Osteocyte (in vitro differentiated cells): ENCODE measurements at places on chromosomes 6 and 20. TPM values are rescaled to one million over a fixed set of nuclear protein-coding genes. Genes with fewer than 3 reads are reported as not detected.

DNA sequence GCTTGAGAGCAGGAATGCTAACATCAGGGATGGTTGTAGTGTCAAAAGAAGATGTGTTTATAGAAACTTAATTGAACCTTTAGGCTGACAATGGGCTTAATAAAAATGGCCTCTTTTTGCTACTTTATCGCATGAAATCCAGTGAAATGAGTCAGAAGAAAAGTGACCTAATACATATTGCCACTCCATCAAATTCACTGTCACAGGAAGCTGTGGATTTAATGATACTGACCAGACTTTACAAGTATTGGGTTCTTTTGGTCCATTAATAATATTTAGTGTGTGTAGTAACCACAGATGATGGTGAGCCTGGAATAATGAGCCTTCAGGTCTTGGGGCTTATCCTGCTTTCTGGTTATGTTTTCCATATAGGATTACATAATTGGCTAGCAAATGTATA is 231.8 kb upstream of the GMDS start:
- DNase-seq = no peak

Gene ZNF334
- 3.7 and 4.7 TPM in 2 replicates for total RNA-seq

DNA sequence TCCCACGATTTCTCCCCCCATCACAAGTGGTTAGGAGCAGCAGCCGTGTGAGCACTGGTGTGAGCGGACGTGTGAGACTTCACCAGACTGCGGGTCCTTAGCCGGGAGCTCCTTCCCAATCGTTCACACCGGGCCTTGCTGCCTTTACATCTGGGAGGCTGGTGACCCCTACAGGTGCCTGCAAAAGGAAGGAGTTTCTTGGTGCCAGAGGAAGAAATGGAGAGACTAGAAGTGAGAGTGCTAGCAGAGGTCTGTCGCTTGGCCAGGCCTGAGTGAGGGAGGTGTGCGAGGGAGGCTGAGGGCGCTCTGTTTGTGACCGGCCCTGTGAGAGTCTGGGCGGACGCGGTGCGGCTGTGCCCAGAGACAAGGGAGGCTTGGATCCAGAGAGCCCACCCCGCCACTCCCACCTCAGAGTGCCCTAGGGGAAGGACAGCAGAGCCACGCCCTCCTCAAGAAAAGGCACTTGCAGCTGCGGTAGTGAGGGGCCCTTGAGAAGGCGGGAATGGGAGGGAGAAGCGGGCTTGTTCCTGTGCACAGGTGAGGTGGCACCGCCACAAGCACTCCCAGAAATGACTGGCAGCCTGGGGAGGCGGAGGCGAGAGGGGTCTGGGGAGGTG is 10.0 kb upstream of the ARMC2 start:
- DNase-seq = no peak

DNA sequence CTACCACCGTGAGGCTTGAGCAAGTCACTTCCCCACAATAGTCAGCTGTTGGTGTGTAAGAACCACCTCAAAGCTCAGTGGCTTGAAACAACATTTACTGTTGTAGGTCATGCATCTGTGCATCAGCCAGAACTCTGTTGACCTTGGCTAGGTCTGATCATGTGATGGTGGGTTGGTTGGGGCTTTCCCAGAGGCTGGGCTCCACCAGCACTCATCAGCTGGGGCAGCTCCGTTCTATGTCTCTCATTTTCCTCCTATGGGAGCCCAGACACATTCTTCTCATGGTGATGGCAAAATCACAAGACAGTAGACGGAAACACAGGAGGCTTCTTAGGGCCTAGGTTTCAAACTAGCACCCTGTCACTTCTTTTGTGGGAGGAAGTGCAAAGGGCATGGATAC is 42.8 kb upstream of the PSMF1 start:
- no peak for DNase-seq

Gene YIPF3
- 148 and 151 TPM in 2 replicates for total RNA-seq

Gene ABHD16B
- total RNA-seq = not detected in 2 replicates

DNA sequence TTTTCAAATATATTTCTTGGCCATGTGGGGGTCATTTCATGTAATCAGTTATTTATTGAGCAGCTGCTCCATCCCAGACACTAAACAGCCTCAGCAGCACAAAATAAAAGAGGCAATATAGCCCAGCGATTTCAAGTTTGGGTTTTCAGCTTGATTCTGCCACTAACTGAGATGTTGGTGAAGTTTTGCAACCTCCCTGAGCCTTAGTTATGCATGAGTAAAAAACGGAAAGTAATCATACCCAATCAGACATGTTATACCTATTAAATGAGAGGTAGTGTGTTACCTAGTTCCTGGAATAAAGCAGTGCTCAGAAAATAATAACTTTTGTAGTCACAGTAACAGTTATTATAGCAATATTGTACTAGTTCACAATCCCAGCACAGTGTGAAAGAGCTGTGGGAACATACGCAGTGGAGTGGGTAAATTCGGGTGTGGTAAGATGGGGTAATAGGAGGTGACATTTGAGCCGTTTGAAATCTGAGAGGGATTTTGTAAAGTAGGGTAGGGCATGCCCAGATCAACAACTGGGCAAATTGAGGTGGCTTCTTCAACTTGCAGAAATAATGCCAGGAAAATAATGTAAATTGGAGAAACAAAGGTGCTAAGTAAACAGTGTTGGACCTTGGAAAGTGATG is 1.5 kb downstream of the SLC9A8 start:
- DNase-seq = no peak

DNA sequence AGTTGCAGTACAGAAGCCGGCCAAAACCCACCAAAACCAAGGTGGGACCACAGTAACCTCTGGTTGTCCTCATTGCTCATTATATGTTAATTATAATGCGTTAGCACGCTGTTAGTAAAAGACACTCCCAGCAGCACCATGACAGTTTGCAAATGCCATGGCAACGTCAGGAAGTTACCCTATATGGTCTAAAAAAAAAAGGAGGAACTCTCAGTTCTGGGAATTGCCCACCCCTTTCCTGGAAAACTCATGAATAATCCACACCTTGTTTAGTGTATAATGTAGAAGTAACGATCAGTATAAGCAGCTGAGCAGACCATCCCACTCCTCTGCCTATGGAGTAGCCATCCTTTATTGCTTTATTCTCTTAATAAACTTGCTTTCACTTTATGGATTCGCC is 148.6 kb upstream of the EXOC2 start:
- no peak for DNase-seq

GRCh38 chr20:24819331-24819965 is 129.6 kb upstream of the CST7 start:
- no peak for DNase-seq

GRCh38 chr20:21114584-21114983 is 8.4 kb upstream of the LINC00237 start:
- DNase-seq = no peak

DNA sequence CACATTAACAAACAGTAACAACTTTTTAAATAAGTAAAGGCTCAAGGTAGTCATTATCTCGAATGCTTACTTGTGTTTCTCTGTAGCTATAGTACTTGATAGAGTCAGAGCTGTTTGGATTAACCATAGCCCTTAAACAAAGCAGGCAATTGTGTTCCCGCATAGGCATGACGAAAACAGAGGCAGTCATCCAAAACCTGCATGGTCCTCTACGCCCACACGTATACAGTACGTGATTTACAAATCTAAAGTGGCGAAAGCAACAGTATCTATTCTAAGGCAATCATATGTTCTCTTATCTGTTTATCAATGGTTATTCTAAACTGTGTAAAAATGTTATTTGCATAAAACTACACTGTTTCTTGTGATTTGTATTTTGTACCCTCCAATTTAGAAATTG is 31.8 kb downstream of the HFE start:
- no peak for DNase-seq

Gene GSTA1
- not detected in 2 replicates for total RNA-seq

Gene TP53TG5
- total RNA-seq = not detected in 2 replicates

DNA sequence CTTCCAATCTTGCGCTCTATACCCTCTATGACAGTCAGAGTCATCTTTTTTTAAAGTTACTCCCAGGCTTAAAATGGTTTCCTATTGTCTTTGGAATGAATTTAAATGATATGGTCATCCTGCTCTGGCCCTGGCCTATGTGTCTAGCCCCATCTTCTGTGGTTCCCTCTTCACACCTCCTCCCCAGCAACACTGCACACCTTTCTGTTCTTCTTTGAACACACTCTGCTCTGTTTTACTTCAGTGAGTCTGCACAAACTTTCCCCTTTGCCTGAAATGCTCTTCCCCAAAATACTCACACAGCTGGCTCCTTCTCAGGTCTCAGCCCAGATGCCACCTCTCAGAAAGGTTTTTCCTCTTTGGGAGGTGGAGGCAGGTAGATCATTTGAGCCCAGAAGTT is 132.7 kb downstream of the FYN start:
- DNase-seq = no peak

DNA sequence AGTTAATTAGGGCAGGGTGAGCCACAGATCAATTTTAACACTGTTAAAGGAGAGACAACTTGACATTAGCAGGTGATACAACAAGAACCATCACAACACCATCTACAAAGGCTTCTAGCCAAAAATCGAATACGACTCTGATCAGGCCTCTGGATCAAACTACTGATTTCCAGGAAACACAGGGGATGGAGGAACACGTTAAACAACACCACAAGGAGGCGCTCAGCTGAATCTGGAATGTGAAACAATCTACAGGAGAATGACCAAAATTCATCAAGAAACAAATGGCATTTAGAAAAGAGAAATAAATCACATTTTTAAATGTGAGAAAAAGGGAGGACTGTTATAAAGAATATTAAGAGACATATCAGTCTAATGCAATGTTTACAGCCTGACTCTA is 13.5 kb upstream of the MAFB start:
- no peak for DNase-seq

DNA sequence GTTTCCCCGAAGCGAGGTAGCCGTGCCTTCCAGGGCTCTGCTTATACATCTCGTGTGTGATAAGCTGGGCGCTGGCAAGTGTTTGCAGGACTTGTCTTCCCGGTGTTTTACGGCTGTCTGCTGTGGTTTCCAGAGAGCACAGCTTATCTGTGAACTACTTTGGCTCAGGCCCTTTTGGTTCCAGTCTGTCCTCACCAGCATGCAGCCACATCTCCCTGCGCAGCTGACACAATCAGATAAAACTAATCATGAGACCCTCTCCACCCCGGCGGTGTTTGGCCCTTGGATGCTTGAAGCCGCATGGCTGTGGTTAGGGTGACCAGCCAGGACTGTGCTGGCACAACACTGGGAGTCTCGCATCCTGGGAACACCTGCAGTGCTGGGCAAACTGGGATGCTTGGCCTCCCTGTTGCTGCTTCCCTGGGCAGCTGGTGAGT is 241.8 kb upstream of the FOXQ1 start:
- DNase-seq = no peak

GRCh38 chr6:41374618-41375590 is 39.5 kb downstream of the NCR2 start:
- DNase-seq = peak; percentile 71

DNA sequence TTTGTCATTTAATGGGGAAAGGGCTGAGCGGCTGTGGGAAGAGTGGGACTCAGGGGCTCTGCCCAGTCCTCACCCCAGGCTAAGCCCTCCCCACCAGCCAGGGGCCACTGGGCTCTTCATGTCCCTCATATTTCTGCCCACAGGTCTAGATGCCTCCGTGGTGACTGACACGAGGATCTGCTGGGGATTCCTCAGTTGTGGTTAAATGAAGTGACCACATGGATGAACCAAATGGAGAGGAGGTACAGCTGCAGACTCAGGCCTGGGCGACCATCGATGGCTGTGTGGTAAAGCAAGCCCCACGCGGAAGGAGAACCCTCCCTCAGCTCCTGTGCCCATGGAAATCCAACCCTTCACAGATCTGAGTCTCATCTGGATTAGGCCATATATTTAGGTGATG is 29.4 kb downstream of the RAET1L start:
- DNase-seq = peak; percentile 56

- DNase-seq = no peak
Measured at GRCh38 chr6:12115492-12115891, 103.4 kb downstream of the HIVEP1 start.

DNA sequence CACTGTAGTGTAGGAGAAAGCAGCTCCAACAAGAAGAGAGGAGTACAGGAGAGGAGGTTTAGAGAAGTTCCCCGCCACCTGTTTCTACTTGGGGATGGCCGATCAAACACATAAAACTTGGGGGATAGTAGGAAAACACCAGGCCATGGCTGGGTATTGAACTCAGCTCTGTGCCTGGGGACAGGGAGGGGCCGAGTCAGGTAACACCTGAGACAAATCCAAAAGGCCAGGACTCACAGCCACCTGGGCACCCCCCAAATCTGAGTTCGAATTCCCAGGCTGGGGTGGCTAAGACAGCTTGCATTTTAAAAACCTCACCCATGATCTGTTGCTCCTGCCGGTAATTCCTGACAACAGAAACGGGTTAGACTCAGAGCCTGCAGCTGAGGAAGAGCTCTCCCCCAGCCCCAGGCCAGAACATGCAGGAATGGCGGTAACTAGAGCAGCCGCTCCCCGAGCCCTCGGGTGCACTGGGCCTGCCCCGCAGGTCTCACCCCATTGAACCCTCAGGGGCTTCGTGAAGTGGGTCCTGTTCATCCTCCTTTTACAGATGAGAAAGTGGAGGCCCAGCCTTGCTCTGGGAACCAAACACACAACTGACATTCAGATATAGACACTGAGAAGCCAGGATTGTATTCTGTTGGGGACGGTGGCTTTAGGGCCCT is 61.0 kb downstream of the TCP11 start:
- peak; percentile 54 for DNase-seq

DNA sequence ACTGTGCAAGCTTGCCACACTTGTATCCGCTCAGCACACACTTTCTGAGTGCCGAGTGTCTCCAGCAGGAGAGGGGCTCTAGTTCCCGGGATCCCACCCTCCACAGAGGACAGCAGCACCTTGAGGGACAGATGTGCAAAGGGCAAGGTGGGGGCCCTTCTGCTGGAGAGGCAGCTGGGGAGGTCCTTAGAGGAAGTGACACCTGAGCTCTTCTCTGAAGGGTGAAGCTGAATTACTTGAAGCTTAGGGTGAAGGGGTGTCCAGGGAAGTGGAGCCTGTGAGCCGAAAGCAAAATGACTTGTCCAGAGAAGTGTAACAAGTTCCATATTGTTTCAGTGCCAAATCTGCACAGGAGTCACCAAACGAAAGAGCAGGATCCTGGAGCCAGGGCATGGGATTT is 136.3 kb upstream of the DUSP22 start:
- no peak for DNase-seq

- no peak for DNase-seq
Measured at GRCh38 chr6:110822249-110822648, 7.0 kb upstream of the CDK19 start.

GRCh38 chr6:52914516-52914915 is 5.0 kb upstream of the GSTA3 start:
- no peak for DNase-seq

- DNase-seq = no peak
Measured at GRCh38 chr6:16239798-16240123, 1.4 kb downstream of the GMPR start.

GRCh38 chr6:68071740-68072139 is 563.3 kb upstream of the ADGRB3 start:
- DNase-seq = no peak

Gene KHDC1L
- total RNA-seq = not detected in 2 replicates
